Activated naive CD4-positive, alpha-beta T cell (primary cell): ENCODE measurements at places on chromosomes 7 and 10.

DNA sequence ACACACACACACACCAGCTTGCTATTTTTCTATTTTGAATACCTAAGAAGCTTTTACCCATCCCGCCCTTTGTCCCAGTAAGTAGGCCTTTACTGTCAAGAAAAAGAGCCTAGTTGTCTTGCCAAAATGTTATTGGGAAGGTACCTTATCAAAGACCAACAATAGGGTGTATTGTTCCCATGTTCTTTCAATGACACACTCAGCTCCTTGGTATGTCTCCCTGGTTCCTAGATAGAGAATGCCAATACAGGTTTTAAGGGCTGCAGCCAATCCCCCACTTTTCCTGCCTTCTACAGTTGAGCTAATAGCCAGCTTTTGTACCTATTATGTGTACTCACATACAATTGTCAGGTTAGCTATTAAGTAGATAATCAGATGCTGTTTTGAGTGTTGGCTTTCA, 92.0 kb upstream of the LRRTM3 start:
- no peak for DNase-seq

GRCh38 chr7:122595885-122596284, 103.0 kb downstream of the RNF133 start:
- DNase-seq = no peak

DNA sequence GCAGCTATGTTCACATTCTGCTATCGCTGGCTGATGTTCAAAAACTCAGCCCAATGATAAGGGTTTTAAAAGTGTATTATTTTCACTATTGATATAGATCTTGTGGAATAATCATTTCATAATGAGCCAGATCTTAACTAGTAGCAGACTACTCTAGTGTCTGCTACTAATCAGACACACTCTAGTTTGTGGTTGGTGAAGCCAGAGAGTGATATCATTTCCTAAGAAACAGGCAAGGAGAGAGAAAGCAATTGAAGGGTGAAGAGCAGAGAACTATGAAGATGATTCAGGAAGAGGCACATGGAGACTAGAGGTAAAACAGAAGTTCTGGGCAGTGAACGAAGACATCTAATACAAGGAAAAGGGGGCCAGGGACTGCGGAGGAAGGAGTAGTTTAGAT, 58.2 kb upstream of the BET1 start:
- no peak for DNase-seq

DNA sequence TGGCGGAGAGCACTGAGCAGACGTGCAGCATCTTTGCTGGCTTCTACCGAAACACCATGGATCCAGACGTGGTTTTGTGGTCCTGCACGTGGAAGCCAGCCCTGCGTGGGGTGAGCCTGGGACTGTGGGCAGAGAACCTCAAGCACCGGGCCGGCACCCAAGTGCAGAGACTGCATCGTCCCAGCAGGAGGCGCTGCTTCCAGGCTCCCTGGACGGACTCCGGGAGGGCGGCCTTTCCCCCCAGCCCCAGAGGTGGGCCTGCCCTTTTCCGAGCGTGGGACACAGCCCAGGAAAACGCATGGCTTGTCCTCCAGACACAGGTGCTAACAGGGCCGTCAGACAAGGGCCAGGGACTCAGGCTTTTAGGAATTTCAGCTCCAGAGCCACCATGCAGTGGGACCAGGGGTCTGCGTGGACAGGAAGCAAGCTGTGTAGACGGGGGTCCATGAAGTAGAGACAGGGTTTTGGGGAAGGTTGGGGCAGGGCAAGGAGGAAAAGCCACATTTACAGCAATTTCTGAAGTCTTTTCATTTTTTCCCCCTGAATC, 303.9 kb downstream of the WDR37 start:
- DNase-seq = no peak

- DNase-seq = no peak
Observed at GRCh38 chr10:46285300-46285699, 1.5 kb upstream of the ANTXRL start.

DNA sequence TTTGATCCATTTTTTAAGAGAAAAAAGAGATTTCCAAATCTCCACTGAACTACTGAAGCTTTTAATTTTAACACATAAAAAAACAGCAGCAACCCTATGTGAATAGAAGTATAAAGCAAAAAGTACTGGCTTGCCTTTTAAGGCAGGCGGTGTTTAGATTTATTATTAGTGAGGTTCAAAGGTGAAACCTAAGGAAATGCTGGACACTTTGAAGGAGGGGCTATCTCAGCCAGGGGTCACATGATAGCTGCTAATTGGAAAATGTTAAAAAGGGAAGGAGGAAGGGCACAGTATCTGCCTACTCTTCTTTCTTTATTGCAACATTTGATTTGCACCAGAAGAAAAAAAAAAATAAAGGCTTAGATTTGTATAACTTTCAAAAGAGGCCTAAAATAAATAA, 183.8 kb downstream of the SKAP2 start:
- DNase-seq = no peak

GRCh38 chr10:15310776-15311568, 60.1 kb downstream of the FAM171A1 start:
- DNase-seq = no peak

- DNase-seq = no peak
Observed at GRCh38 chr7:73770860-73771670, 995 bp upstream of the CLDN3 start.

GRCh38 chr10:87757685-87758084, 60.3 kb downstream of the ATAD1 start:
- DNase-seq = no peak

- no peak for DNase-seq
Observed at GRCh38 chr7:18191341-18191740, 163.7 kb upstream of the PRPS1L1 start.

GRCh38 chr7:17516771-17517170, 218.3 kb downstream of the AHR start:
- no peak for DNase-seq

DNA sequence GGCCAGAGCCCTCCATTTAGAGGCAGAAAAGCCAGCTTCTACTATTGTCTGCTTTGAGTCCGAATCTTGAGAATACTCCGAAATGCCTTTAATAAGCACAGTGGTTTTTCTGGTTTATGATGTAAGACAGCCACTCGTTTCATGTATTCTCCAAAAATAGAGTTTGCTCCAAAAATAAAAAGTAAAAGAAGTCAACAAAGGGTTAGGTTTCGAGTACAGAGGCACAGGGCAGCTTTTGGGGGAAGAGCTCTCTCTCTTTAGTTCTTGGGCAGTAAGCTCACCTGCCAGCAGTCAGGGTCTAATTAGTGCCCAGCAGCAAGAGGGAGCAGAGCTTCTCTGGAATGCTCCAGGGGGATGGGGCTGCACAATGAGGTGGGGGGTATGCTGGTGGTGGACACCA, 20.2 kb downstream of the CREB3L2 start:
- no peak for DNase-seq

GRCh38 chr10:117555017-117555416, 12.5 kb downstream of the EMX2 start:
- DNase-seq = no peak

DNA sequence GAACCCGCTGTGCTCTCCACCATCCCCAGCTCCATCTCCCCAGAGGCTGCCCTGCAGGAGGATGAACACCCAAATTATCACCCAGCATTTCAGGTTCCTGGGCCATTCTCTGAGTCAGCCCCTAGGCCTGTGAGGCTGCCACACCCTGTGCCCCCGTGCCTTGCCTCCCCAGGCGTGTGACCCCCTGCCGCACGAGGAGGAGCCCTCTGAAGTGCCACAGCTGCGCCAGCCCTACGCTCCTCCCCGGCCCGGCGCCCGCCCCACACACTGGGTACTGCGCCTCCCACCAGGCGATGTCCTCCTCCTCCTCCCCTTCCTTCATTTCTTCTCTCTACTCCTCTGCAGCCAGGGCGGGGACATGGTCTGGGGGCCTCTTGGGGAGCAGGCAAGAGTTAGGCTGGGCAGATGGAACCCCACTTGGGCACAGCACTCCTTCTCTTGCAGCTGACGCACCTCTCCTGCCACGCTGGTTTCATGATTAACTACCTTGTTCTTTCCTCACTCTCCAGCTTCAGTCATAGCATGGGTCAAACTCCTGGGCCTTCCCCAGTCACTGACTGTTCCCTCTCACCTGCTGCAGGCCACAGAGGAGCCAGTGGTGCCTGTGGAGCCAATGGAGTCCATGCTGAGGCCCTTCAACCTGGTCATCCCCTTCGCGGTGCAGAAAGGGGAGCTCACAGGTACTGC, 12.7 kb upstream of the ATP6V1F start:
- DNase-seq = no peak

GRCh38 chr10:101841826-101842225, 1.8 kb downstream of the KCNIP2 start:
- DNase-seq = no peak

- DNase-seq = no peak
Observed at GRCh38 chr7:152351168-152351567, 84.6 kb downstream of the KMT2C start.

- no peak for DNase-seq
Observed at GRCh38 chr10:8894148-8894547, 839.7 kb downstream of the GATA3 start.

DNA sequence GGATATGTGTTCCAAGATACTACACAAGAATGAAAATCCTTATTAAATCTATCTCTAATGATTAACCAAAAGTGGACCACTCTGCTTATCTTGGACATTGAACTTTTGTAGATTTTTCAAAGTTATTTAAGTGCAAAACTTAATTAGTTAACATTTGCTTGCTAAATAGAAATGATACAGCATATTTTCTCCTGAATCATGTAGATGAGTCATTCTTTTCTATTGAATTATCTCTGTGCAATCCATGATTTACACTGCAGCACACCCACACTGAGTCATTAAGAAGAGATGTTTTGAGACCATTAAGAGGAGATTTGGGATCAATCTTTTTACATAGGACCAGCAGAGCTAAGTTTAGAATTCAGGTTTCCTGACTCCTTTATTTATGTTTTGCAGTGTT, 6.6 kb upstream of the ABCC2 start:
- DNase-seq = no peak

DNA sequence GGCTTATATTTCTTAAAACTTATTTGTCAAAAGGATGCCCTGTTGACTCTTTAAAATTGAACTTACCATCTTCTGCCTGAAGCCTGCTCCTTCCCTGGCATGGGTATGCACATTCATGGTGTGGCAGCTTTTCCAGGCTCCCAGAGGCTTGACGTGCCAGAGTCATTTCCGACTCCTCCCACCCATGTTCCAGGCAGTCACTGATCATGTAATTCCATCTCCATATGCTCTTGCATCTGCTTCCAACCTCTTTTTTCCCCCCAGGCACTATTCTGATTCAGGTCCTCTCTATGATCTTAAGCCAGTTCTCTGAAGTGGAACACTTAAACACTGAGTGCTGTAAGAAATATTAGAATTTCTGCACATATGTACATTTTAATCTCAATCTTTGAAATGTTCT, 82.2 kb downstream of the CFAP58 start:
- no peak for DNase-seq

DNA sequence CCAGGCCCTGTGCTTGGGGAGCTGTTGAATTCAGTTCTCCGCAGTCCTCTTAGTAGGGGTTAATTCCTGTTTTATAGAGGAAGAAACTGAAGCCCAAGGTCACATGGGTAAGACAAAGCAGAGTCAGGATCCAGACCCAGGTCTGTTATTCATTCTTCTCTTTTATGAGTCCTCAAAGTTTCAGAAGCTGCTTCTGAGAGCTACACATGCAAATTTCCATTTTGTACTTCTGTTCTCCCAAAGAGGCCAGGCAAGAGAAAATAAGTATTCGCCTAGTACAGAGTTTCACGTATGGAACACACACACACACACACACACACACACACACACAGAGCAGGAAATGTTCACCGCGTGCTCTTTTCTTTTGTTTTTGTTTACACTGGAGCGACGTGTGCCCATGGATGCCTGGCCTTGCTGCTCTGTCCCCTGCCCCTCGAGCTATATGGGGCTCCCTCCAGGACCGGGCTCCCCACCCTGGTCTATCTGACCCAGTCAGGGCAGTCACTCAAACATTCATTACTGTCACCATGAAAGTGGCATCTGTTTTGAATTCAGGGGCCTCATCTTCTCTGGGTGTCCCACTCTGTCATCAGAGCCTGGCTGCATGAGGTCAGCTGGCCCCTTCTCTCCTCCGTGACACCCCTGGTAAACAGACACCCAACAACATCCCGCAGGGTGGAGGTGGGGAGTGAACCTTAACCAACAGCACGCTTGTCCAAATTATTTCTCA, 84.4 kb downstream of the TNS3 start:
- DNase-seq = no peak

DNA sequence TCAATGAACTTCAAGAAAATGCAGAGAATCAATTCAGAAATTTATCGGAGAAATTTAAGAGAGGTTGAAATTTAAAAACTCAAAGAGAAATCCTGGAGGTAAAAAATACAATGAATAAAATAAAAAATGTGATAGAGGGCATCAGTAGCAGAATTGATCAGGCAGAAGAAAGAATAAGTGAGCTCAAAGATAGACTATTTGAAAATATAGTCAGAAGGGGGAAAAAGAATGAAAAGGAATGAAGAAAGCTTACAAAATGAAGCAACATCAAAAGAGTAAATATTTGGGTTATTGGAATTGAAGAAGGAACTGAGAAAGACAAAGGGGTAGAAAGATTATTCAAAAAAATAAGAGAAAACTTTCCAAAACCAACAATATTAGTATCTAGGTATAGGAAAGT, 291.4 kb downstream of the SH2D4B start:
- DNase-seq = no peak

GRCh38 chr7:41809116-41809515, 106.2 kb upstream of the INHBA start:
- no peak for DNase-seq
